T-cell (primary cell): ENCODE measurements at places on chromosomes 13 and 19. TPM values are rescaled to one million over a fixed set of nuclear protein-coding genes. Genes with fewer than 3 reads are reported as not detected.

DNA sequence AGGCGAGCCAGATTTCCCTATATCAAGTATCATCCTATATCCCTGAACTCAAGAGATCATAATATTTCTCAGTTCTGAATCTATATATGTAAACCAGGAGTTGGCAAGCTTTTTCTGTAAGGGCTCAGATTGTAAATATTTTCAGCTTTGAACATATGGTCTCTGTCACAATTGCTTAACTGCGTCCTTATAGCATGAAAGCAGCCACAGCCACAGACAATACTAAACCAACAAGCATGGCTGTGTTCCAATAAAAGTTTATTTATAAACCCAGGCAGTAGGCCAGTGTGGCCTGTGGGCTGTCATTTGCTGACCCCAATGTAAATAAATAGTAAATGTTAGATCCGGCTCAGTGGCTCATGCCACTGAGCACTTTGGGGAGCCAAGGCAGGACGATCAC, 12.2 kb upstream of the MYH14 start:
- no peaks in the 10 kb centered on the region for H3K36me3 ChIP-seq
- H3K27me3 ChIP-seq = peaks cover 38% of the 10 kb centered on the region
- no peak for DNase-seq
- H3K27ac ChIP-seq = no peak overlapping the region
- no peak overlapping the region for H3K4me3 ChIP-seq

- H3K36me3 ChIP-seq = no peaks in the 10 kb centered on the region
- H3K27ac ChIP-seq = no peak overlapping the region
- H3K27me3 ChIP-seq = no peaks in the 10 kb centered on the region
- no peak for DNase-seq
Measured at GRCh38 chr13:37602733-37603381, 4.3 kb upstream of the POSTN start.

GRCh38 chr13:61873717-61874116, 458.1 kb upstream of the PCDH20 start:
- no peaks in the 10 kb centered on the region for H3K36me3 ChIP-seq
- H3K27me3 ChIP-seq = no peaks in the 10 kb centered on the region
- no peak overlapping the region for H3K27ac ChIP-seq
- no peaks in the 10 kb centered on the region for H3K4me1 ChIP-seq
- no peak for DNase-seq
- no peak overlapping the region for H3K4me3 ChIP-seq

GRCh38 chr13:100473501-100474044, 115.0 kb downstream of the GGACT start:
- H3K4me1 ChIP-seq = no peaks in the 10 kb centered on the region
- no peaks in the 10 kb centered on the region for H3K27me3 ChIP-seq
- H3K4me3 ChIP-seq = no peak overlapping the region
- DNase-seq = no peak
- no peaks in the 10 kb centered on the region for H3K36me3 ChIP-seq

GRCh38 chr19:48469289-48469881, at the start of gene CYTH2:
Gene CYTH2 (plus strand): TSS chr19:48469369. CDS start chr19:48469508, 139 bp downstream.
- no peak for DNase-seq
- H3K4me3 ChIP-seq = peak within 1 kb of the TSS; percentile 68
- H3K4me1 ChIP-seq = peaks cover 27% of the 10 kb centered on the region
- no peaks in the 10 kb centered on the region for H3K27me3 ChIP-seq

Gene CYP2F1
- 1.3 TPM for total RNA-seq
